CD4-positive, alpha-beta T cell treated with Interleukin-15 for 4 hours (primary cell): ENCODE measurements at places on chromosomes 2 and 18.

DNA sequence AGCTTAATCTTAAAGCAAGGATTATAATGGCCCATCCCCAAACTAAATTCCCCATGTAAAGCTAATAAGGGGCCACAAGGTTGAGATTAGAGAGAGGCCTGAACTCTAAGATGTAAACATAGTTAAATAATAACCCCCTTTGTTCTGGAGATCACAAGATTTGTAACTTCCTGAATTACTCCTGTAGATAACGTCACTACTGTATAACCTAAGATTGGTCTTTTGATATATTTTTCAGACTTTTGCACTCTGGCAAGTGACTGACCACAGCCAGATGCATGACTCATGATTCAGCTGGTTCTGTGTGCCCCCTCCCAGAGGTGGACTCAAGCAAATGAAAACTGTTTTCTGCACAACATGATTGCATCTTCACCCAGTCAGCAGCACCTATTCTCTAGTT, 686.0 kb upstream of the DDX18 start:
- no peak for DNase-seq

DNA sequence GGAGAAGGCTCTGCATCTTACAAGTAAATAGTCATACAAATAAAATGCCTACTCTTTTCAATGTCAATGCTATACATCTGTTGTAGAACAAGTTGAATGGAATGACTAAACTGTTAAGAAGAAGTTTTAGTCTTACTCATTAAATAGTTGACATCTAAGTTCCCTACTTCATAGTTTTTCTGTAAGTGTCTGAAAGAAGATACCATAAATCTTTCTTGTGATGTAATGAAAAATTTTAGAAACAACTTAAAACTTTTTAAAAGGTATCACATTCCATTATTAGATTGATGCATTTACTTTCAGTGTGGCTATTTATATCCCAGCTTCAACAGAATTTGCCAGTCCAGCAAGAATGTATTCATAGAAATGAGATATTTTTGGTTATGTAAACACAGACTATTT, 185.2 kb upstream of the EPC2 start:
- DNase-seq = no peak

DNA sequence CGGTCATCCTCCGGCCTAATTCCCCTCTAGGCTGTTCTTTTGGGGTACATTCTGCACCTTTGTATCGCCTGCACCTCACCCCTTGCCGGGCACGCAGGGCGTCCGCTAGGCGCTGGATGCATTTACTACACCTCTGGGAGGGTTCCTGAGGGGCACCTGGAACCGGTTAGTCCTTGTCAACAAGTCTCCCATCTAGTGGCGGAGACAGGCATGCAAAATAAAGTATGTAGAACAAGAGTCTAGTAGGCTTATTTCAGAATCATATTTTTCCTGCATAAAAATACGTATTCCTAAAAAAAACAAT, 705 bp upstream of the TEX261 start:
- peak; percentile 66 for DNase-seq

DNA sequence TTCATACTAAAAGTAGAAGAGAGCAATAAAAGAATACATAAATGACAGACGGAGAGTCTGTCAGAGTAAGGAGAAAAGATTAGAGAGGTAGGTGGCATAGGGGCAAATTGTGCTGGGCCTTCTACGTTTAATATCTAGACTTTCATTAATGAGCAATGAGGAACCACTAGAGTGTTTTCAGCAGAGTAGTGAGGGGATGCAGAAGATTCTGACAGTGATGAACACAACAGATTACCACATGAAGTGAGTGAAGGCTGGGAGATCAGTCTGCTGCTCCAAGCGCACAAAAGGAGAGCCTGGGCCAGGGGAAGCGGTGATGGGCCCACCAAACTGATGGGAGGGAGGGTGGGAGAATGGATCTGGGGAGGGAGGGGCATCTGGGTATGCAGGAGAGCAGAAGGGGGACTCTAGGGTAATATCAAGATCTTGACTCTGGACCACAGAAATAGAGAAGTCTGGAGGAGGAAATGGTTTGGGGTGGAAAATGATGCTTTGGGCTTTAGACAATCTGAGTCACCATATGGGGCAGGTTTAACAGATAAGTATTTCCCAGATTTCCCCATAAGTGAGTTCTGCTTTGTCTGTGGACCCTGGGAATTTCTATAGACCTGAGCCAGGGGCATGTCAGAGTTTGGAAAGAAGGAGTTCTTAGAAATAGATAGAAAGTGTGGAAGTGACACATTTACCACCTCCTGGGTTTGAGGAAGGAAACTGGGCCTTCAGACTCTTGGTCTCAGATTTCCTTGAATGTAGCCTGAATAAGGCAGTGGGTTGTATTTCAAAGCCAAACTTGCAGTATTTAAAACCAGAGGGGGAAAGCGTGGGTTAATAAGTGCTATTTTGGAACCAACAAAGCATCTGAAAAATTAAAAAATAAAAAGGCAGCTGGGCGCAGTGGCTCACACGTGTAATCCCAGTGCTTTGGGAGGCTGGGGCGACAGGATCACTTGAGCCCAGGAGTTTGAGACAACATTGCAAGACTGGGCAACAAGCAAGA, 15.0 kb upstream of the IL1A start:
- DNase-seq = no peak

- DNase-seq = peak; percentile 61
Observed at GRCh38 chr2:174688079-174688478, 76.2 kb downstream of the CHRNA1 start.
